ENCODE measurements at places on chromosomes 12 and 14.

- no peak for DNase-seq
Observed at GRCh38 chr12:24206621-24207020, 257.2 kb upstream of the SOX5 start.

DNA sequence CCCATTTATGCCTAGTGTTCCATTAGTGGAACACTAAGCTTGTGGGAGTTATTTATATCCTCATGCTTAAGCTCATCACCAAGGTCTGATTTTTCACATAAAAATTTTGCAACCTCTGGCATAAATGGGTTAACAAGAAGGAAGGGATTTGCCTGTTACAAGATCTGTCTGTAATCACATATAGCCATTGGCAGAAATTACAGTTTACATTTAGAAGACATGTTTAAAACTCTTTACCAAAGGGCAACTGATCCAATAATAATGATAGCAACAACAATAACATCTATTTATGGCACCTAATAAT is 422.9 kb downstream of the ZFP36L1 start:
- no peak for DNase-seq

DNA sequence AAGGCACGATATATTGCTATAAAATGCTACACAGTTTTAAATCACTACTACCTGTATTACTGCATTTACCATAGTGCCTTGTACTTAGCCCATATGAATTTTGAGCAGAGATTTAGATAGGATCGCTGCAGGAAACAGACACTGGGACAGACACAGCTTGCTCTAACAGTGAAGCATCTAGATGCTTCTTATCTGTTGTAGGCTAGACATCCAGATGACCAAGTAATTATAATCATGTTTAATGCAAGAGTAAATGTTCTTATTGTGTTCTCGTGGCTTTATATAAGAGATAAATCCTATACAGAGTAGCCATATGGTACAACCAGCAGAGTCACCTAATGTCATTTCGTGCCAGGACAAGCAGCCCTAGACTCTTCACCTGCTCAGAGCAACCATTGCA is 92.8 kb downstream of the ASCL1 start:
- DNase-seq, result peak; percentile 1

GRCh38 chr14:65348137-65348536 is 64.4 kb upstream of the FUT8 start:
- DNase-seq, result no peak

DNA sequence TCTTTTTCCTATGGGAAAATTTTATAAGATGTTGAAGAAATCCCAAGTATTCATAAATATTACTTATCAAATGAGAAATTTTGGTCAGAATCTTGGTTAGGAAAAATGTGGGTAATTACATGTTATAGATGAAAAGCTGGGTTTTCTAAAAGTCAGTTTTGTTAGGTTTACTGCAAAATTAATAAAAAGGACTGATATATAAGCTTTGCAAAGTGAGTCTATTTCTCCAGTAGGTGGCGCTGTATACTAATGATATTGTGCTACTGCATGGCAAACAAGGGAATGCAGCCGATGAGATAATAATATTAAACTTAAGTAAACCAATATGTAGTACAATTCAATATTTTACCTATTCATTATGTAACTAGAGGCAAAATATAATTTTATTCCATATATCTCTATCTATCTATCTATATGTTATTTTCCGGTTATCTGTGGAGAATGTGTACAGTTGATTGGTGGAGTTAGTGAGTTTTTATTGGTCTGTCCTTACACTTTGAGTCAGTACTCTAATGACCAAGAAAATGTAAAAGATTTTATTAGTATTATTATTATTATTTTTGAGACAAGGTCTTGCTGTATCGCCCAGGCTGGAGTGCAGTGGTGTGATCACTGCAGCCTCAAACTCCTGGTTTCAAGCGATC is 32.9 kb downstream of the MIPOL1 start:
- DNase-seq, result peak; percentile 63

GRCh38 chr14:38079268-38079667 is 128.4 kb upstream of the SSTR1 start:
- DNase-seq, result no peak

- no peak for DNase-seq
Observed at GRCh38 chr12:109358154-109358869, 10.6 kb downstream of the MYO1H start.

DNA sequence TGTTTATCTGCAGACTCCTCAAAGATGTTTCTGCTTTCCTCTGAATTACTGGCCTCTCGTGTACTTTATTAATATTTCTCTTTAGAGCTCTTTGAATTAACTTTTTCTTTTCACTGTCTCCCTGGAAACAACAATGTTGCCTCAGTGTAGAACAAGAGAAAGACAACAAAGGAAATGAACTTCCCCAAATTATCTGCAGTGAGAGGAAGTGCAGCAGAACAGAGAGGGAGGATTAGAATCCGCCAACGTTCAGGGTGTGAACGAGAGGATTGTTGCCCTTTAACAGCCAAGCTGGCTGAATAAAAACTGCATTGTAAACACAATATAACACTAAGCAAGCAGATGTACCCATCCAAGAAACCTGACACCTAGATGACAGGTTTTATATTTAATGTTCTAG is 375.9 kb downstream of the GALC start:
- DNase-seq, result no peak

DNA sequence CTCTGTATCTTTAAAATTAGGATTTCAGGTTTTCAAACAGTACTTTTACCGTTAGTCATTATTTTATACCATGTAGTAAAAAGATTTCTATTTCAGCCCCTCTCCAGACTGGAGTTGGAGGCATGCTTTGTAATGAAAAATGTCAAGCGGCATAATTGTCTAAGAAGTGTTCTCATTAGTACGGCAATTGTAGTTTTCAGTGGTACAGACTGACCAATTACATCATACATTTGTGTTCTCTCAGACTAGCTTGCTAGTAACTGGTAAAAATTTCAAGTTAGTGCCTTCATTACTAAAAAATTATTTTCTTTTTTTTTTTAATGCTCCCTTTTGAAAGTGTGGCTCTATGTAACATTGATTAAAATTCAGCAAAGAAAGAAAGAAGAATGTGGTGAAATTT is 4.5 kb downstream of the USP30 start:
- no peak for DNase-seq

- no peak for DNase-seq
Observed at GRCh38 chr12:104505095-104505818, 48.5 kb downstream of the CHST11 start.

DNA sequence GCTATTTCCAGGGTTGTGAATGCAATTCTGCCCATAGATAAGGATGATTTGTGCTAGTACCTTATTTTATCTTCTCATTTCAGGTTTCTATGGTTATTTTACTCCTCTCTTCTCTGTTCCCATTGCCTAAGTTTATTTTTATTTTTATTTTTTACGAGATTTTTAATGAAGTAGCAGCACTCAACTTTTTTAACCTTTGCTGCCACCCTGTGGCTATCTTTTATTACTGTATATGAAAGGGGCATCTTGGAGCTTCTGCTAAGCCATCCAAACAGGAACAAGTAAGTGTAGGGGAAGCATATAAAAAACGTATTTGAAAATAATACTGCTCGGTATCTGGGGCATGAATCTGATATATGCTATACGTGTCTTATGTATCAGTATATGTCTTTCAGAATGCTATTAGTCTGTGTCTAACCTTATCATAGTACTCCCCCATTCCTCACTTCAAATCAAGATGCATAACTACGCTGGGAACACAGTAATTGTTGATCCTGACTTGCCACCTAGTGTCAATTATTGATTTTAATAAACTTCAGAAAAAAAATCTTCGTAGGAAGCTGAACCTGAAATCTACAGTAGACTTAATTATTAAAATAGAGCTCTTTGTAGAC is 60.3 kb downstream of the KLRG1 start:
- no peak for DNase-seq

DNA sequence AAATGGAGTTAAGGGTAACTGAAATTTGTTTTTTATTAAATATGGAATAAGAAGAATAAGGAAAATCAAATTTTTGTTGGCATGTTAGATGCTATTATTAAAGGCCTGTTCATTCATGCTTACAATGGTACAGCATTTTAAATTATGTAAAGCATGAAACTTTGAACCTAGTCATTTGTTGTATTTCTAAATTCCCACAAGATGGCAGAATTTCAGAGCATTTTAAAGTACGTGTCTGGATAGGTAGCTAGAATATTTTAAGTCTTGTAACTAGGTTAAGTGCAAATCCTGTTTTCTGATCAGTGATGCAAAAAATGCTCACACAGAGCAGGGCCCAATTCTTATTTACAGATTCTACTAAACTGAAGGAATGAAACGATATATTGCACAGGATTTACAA is 585.6 kb upstream of the MIS18BP1 start:
- no peak for DNase-seq

DNA sequence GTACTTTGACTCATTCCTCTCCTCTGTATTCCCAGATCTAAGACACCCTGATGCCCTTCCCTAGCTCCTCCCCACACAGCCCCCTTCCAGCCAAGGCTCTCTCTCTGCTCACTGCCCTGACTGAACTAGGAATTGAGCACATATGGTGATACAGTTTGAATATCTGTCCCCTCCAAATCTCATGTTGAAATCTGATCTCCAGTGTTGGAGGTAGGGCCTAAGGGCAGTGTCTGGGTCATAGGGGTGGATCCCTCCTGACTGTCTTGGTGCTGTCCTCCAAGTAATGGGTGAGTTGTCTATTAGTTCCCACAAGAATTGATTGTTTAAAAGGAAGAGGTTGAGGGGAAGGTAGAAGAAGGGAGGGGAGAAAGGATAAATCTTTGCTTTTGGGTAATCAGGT is 17.4 kb downstream of the CMKLR1 start:
- DNase-seq, result peak; percentile 67

- peak; percentile 18 for DNase-seq
Observed at GRCh38 chr14:69002069-69002468, 23.0 kb upstream of the ACTN1 start.

- no peak for DNase-seq
Observed at GRCh38 chr14:100333311-100333710, 10.2 kb downstream of the SLC25A47 start.

- no peak for DNase-seq
Observed at GRCh38 chr14:100540141-100540925, 46.9 kb downstream of the BEGAIN start.

All from NCI-H524 (cell line).